ENCODE measurements at places on chromosomes 3 and 15. TPM values are rescaled to one million over a fixed set of nuclear protein-coding genes. Genes with fewer than 3 reads are reported as not detected.

OCA2 gene
- not detected for total RNA-seq

PAK6 gene
- 0.53 TPM for total RNA-seq

LTK gene
- total RNA-seq: 0.11 TPM

DNA sequence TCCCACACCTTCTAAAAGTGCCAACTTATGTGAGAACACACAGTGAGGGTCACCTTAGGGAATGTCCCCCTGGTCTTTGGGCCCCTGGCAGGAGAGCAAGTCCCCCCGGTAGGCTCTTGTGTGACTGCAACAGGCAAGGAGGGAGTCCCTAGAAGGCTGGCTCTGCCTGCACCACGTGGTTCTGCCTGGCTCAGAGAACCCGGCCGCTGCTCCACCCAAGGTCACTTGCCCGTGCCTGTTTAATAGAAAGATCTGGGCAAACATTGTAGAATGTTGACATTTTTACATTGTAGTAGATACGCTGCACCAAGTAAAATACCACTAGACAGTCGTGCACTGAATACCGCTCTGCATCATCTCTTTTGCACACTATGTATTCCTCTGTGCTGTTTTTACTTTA is 21.9 kb downstream of the GABRA5 start:
- no peak for DNase-seq

DNA sequence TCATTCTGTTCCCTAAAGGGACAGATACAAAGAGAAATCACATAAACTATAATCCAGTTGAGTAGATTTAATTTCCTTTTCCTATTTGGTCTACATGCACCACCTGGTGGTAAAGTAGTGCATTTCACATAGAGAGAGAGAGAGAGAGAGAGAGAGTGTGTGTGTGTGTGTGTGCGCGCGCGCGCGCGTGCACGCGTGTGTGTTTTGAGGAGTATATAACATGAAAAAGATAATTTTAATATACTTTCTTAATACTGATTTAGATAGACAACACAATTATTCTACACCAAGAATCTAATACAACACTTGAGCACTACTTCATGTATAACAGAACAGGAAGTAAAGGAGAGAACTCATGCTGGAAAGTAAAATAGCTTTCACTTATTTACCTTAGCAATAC is 1.1 kb upstream of the FGF7 start:
- peak; percentile 51 for DNase-seq

DNA sequence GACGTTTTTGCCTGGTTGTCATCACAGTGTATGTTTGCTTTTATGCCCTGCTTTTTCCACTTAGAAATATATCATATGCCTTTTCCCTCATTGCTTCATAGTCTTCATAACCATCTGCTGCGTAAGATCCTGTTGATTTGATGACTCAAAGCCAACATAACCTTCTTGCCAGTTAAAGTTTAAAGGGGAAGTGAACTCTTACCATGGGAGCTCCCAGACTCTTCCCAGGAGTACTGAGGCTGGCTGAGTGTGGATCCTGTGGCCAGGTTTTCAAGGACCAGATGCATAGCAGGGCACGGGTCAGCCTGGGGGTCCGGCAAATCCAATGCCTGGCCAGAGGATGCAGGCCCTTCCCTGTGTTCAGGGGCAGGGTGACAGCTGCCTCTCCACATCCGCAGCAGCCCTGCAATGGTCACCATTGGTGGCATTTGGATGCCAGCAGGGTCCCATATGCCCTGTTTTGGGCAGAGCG is 42.0 kb upstream of the SACM1L start:
- no peak for DNase-seq

- peak; percentile 18 for DNase-seq
These were observed 6.1 kb upstream of the USP8 start for GRCh38 chr15:50418041-50418583.

Measured in activated CD4-positive, alpha-beta T cell treated with anti-CD3 and anti-CD28 coated beads for 36 hours (primary cell).